ENCODE measurements at places on chromosomes 4 and X.

- no peak for DNase-seq
Measured at GRCh38 chrX:133639726-133640125, 224.4 kb upstream of the GPC4 start.

DNA sequence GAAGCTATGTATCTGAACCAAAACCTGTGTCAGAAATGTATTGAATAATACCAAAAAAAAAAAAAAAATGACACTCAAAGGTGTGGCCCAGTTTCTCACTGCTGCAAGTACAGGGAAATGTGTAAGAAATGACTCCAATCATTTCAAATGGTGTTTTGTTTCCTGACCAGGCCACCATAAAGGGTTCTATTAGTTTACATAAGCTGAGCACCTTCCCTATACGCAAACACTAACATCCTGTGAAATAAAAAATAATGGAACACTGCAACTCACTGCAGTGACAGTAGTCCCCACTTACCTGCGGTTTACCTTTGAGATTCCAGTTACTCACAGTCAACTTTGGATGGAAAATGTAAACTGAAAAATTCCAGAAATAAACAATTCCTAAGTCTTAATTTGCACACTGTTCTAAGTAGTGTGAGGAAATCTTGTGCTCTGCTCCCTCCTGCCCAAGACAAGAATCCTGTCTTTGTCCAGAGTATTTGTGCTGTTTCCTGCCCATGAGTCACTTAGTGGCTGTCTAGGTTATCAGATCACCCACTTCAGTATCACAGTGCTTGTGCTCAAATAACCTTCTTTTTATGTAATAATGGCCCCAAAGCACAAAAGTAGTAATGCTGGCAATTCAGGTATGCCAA, 265.3 kb downstream of the RCHY1 start:
- DNase-seq, result no peak

- DNase-seq, result no peak
Measured at GRCh38 chr4:147620315-147620714, 3.1 kb downstream of the TMEM184C start.

DNA sequence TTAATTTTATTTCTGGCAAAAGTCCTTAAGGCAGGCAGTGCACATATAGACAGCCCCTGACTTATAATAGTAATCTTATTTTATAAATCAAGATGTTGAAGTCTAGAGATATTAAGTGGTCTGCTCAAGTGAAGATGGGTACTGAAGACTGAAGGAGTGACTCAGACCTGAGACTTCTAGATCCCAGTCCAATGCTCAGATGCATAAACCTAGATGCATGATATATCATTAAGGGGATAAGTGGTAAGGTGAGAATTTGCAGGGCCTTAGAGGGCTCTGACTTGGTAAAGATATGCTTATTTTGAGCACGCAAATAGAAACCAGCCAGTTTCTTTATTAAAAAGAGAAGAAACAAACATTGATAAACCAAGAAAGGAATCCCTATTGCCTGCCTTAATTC, 42.9 kb downstream of the SLC9A7 start:
- no peak for DNase-seq

- no peak for DNase-seq
Measured at GRCh38 chrX:103932133-103932532, 30.3 kb upstream of the TMSB15B start.

GRCh38 chr4:54548098-54548620, 109.6 kb upstream of the KIT start:
- DNase-seq, result no peak

DNA sequence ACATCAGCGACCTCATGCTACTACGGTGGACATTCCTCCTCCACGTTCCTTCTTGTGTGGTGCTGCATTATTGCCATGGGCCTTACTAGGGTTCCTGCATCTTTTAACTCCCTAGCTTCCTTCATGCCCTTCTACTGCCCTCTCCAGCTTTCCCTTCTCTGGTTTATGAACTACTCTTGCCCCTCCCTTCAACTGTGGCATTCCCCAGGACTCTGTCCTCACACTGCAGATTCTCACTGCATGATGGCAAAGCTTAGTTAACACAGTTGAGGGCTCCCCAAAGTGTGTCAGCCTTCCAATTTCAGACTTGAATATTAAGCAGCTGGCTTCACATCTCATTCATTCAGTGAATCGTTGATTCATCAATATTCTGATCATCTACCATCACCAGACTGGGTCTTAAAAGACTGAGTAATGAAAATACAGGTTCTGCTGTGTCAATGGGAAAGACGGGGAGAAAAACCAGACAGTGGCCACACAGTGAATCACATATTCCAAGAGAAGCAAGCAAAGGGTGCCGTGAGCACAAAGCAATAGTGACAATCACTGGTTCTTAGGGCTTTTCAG, 53.0 kb downstream of the ZFX start:
- no peak for DNase-seq

GRCh38 chr4:134518574-134519217, 317.1 kb upstream of the PABPC4L start:
- DNase-seq, result no peak

DNA sequence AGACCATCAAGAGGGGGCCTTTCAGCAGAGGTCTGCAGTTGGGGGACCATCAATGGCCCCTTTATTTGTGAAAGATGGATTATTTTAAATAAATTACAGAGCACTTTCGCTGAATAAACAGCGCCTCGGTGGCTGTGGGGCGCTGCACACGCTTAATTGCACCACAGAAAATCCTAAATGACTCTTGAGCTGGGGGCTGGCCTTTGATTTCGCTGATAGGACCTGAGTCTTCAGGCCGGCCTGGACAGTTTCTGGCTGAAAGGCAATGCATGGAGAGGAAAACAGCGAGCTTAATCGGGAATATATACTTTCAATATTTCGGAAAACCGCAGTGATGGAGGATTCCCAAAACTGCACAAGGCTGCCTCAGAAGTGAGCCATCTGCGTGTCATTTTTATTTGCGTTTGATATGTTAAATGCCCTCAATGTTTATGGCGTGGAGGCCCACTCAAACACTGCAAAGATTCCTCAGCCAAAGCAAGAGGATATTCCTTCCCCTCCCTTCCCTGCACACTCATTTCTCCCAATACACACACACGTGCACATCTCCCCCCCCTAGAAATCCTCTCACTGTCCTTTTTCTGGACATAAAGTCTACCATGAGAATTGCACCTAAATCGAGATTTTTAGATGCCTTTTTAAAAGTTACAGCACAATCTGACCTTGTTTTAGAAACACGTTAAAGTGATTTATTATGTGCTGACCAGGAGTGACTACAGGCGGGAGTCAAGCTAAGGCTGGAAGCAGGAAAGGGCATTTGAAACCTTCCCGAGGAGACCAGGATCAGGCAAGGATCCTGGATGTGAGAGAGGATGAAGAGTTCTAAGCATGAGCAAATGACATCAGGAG, 340.7 kb downstream of the RAB28 start:
- DNase-seq, result no peak

DNA sequence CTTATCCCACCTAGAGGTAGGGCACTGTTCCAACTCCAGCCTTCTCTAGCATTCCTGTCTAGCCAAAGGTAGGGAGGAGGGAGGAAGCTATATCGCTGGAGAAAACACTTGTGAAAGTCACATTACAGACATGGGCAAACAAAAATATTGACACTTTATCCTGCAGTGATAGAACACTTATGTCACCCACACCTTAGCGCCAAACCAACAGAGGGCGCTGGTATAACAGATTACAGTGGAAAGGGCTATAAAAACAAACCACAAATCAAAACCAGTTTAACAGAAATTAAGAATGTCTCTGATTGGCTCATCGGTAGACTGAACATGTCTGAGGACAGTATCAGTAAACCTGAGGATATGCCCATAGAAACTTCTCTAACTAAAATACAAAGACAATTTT, 451.3 kb downstream of the TLL1 start:
- DNase-seq, result no peak

DNA sequence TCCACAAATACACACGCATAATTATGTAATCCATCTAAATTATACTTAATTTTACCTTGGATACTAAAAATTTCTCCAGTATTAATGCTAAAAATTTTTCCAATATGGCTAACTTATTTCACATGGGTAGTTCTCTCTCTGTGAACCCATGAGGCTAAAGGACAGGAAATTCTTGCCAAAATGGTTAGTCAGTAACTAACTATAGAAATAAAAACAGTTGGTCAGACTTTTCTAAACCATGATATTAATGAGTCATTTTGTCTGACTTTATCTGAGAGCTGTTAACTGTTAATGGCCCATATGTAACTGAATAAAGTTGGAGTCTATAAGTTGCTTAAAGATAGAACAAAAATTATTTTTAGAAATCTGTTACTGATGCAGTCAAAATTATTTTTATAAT, 549.4 kb downstream of the TLL1 start:
- no peak for DNase-seq

DNA sequence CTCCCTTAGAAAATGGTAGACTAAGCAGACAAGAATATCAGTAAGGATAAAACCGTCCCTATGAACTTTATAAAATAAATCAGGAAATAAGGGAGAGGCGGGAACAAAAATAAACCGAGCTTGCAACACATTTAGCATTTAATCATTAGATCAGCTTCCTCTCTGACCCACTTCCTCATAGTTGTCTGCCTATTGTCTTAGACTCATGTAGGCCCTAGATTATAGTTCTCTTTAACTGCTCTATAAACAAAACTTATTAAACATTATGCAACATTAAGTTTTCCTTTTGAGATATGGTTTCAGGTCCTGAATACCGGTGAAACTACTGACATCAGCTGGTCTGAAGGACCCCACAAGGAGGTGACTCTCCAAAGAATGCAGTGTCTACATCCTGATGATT, 15.8 kb upstream of the SRD5A3 start:
- DNase-seq, result no peak

- no peak for DNase-seq
Measured at GRCh38 chr4:68259191-68259590, 13.7 kb upstream of the TMPRSS11B start.

DNA sequence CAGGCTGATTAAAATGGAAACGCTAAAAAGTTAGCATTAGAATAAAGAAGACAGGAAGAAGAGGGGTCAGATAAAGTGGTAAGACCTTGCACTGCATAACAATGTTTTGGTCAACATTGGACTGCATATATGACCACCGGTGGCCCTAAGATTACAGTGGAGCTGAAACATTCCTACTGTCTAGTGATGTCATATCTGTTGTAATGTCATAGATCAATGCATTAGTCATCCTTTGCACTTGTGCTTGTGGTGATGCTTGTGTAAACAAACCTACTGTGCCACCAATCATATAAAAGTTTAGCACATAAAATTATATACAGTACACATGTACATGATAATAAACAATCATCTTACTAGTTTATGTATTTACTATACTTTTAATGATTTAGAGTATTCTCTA, 73.0 kb downstream of the TMEM165 start:
- DNase-seq, result no peak

DNA sequence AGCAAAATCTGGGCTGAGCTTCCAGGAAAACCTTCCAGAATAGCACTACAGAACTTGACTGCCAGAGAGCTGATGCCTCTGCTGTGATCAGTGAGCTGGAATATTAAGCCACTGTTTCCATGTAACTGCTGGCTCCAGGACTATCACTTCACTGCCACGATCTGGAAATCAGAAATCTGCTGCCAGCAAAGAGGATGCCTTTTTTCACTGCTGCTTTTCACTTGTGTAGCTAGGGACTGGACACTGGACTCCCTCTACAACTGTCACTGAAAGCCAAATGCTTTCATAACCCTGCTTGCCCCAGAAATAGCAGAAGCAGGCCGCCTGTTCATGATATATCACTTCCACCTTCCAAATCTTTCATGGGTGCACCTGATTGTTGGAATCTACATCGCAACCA, 9.4 kb upstream of the AP1S2 start:
- DNase-seq, result no peak

GRCh38 chrX:69113723-69114122, 51.5 kb downstream of the PJA1 start:
- no peak for DNase-seq

DNA sequence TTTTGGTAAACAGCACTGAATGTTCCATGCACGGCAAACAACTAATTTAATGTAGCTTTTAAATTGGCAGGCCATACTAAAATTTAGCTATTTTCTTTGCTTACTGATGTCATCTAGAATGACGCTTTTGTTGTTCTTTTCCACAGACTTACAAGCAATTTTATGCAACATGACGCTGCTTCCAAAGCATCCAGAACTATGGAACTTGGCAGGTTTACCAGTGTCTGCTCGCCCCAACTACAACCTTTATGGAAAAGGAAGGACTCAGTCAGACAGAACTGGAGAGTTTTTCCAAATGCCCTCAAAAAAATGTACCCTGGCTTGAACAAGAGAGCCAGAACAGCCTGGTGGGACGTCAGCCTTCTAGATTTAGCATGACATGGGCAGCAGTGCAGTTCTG, 58.7 kb downstream of the ANOS1 start:
- no peak for DNase-seq

- DNase-seq, result no peak
Measured at GRCh38 chrX:74506317-74507115, 85.2 kb downstream of the SLC16A2 start.

- DNase-seq, result no peak
Measured at GRCh38 chr4:96108146-96108545, 268.3 kb downstream of the PDHA2 start.

DNA sequence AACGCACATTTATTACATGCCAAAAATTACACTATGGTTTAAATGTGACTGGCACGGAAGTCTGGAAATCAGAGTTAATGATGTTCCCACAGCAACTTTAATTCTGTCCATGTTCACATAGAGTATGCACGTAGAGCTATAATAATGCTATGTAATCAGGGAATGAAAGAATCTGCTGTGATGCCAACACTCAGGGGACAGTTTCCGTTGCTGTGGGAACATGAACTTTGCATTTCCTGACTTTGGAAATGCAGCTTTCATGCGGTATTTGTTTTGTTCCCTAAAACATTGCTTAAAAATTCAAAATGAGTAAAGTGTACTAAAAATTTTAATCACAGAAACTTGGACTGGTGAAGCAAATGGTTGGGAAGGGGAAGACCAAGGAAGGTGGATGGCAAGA, 65.7 kb downstream of the MAGEA1 start:
- DNase-seq, result no peak

DNA sequence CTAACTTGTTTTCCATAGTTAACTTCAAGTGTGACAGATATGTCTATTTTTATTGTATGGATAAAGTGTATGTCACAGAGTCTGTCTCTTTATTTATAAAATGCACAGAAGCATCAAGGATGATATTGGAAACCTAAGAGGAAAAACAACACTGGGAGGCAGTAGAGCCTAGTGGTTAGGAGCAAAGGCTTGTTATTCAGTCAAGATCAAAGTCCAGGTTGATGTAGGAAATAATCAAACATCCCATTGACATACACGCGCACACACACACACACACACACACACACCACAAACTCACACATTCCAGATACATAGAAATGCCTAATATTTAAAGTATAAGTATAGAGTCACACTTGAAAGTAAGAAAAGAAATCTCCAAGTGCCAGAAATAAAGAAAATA, 206.8 kb downstream of the CHRDL1 start:
- no peak for DNase-seq

GRCh38 chr4:177131736-177132135, 177.9 kb upstream of the NEIL3 start:
- no peak for DNase-seq

- DNase-seq, result no peak
Measured at GRCh38 chrX:13463608-13464007, 105.8 kb upstream of the EGFL6 start.

- DNase-seq, result no peak
Measured at GRCh38 chrX:49129427-49129826, 5.9 kb upstream of the GPKOW start.

GRCh38 chr4:185999207-185999606, 69.7 kb upstream of the TLR3 start:
- no peak for DNase-seq
